CD8-positive, alpha-beta memory T cell (primary cell): ENCODE measurements at places on chromosomes 6 and 20.

DNA sequence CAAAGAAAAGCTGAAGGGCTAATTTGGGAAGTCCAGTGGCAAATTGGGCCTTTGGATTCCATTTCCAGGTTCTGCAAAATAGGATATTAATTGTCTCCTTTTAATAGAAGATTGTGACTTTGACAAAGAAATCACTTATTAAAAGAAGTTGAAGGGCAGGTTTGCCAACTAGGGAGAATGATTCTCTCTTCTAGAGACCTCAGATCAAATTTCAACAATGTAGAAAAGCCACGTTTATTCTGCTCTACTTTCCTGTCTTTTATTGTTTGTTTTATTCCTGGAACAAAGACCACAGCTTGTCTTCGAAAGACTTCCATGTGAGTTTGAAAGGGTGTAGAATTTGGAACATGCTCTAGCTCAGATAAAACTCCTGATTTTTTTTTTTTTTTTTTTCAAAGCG is 65.5 kb upstream of the PRL start:
- DNase-seq, result no peak

- peak; percentile 60 for DNase-seq
These were observed 43.4 kb downstream of the RALY start for GRCh38 chr20:34037121-34037520.

- DNase-seq, result no peak
These were observed 171.4 kb downstream of the SOX4 start for GRCh38 chr6:21764989-21765388.

- no peak for DNase-seq
These were observed 33.2 kb upstream of the MARCKS start for GRCh38 chr6:113823916-113824315.

DNA sequence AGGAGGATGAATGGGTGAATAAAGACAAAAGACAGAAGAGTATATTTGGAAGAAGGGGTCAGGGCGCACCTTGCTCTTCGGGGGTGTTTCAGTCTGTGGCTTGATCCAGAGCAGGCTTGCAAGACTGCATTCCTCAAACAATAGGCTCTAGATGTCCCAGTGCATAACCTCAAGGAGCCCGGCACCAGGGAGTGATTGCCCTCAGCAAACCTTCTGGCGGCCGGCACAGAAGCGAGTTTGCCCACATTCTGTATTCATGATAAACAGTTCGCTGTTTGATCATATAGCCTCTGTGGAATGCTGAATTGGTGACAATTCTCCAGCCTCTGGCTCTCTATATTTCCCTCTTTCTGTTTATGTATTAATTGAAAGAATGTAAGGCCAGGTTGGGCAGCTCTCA is 29.7 kb upstream of the HLA-DRB5 start:
- DNase-seq, result no peak

DNA sequence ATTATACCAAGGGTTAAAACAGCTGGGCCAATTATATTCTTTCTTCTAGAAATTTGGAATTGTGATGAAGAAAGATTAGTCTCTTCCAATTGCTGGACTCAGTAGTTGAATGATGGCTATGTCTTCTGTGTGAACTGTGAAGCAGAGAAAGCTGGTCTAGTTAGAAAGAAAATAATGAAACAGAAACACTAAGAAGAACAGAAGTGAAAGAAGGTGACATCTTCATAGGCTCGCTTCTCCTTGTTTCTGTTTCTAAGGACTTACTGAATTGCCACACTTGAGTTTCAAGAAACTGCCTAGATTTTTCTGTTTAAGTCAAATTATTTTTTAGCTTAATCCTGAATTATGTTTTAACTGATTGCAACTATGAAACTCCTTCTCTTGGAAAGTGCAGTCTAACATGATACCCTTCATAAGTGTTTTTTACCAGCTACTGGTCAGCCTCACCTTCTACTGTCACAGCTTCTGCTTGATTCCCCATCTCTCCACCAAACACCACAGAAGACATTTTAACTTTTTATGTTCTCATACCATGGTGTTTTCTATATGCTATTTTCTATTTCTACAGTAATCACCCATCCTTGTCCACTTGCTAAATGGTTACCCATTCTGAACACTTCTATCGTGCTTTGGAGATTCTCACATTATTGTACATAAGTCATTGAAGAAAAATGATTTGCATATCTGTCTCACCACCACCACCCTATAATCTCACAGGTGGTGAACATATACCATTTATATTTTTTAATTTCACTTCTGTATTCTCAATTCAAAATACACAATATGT is 268.8 kb downstream of the GRIK2 start:
- no peak for DNase-seq

GRCh38 chr6:45592991-45593390 is 215.3 kb upstream of the SUPT3H start:
- no peak for DNase-seq

- DNase-seq, result no peak
These were observed 123.6 kb upstream of the SLC35B3 start for GRCh38 chr6:8558953-8559352.

- no peak for DNase-seq
These were observed 31.6 kb upstream of the EPB41L1 start for GRCh38 chr20:36122931-36123288.

DNA sequence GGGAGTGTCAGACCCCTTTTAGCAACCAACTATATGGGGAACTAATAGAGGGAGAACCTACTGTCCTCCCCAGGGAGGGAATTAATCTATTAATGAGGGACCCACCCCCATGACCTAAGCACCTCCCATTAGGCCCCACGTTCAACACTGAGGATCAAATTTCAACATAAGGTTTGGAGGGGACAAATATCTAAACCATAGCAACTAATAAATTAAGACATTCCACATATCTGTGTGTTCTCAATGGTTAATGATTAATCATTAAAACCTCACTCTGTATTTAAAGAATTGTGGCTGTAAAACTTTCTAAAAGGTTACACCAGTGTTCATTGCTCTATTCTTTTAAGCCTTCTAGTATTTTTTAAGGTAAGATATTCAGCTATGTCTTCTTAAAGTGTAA is 500.4 kb upstream of the SULF2 start:
- DNase-seq, result no peak

GRCh38 chr6:13407709-13408695 is 79.4 kb downstream of the GFOD1 start:
- DNase-seq, result no peak

DNA sequence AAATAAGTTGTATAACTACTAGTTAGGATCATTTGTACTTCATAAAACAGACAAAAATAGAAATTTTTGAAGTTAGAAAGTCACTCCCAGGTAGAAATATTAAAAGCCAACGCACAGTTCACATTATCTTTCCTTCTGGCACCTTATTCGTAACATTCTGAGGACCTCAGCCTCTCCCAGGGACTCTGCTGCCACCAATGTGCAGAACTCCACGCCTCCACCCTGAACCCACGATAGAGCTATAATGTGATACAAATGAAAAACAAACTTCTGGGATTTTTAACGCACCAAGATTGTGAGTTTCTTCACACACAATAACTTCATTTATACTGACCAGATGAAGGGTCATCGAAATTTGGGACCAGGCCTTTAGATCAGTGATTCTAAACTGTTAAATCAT is 9.5 kb downstream of the BMP7 start:
- no peak for DNase-seq

- DNase-seq, result no peak
These were observed 26.4 kb downstream of the COX4I2 start for GRCh38 chr20:31663838-31664695.

- no peak for DNase-seq
These were observed 298.8 kb downstream of the ZNF217 start for GRCh38 chr20:53294804-53295203.

DNA sequence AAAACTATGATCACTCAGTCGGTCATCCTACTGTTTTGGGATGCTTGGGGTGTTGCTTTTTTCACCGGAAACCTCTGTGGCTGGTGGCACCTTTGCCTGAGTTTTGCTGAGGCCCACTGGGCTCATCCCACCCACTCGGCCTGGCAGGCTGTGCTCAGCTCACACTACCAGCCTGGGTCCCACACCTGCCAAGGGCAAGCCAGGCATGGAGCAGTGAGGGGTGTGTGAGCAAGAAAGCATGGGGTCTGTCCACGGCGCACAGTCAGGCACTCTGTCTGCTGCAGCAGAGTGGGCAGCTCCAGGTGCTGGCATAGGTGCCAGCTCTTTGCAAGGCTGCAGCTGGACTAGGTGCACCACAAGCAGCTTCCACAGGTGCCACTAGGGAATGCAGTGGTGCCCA is 91.7 kb downstream of the TBXT start:
- DNase-seq, result no peak

DNA sequence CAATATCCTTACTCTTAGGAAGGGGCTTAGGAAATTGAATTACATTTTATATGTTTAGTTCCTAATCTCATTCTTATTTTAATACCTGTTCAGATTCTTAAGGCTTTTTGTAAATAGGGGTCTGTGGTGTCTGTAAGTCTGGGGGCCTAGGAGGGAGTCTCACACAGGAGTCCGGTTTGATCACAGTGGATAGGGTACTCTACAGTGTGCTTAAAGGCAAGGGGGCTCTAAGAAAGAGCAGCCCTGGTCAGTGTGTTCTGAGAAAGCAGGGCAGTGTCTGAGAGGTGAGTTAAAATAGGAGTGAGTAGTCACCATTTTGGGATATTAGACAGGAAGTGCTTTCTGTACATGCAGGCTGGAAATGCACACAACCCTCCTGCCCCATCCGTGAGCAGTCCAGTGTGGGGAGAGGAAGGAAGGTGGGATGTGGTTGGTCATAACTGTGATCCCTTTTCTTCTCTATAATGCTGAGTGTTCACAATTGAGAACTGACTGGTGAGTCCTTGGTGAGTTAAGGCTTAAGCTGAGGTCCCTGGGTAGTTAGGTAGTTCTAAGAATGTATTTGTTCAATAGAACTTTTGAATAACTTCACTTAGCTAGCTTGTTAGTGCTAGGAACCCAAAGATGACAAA is 50.0 kb downstream of the CDKAL1 start:
- no peak for DNase-seq

- no peak for DNase-seq
These were observed 101.2 kb downstream of the SNAP25 start for GRCh38 chr20:10319855-10320254.

DNA sequence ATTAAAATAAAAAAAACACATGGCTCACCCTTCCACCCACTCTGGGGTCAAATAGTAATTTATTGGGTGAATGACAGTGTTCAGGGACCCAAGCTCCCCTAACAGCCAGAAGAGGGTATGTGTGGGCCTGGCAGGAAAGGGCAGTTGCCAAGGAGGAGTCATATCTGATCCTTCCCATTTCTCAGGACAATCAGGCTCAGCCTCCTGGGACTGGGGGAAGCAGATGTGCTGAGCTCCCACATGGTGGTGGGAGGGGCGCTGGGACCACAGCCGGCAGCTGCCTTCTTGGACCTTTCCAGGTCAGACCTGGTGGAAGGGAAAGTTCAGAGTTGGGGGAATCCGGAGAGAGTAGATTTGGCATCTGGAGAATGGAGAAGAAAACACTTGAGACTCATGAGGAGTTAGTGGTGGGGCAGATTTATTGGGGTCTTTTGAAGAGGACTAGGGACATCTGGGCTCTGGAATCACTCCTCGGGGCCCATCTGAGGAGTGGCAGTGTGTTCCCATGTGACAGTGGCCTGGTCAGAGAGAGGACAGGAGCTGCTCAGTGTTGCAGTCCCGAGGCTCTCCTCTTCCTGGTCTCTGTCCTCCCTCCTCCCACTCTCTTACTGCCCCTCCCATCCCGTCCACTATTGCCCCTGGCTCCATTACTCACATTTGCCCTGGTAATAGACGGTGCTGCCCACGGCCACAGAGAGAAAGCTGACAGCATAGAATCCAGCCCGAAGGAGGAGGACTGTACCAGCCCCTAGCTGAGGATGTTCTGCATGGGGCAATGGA is 3.0 kb downstream of the LST1 start:
- no peak for DNase-seq

GRCh38 chr20:58711266-58712051 is 18.9 kb downstream of the NPEPL1 start:
- DNase-seq, result no peak

DNA sequence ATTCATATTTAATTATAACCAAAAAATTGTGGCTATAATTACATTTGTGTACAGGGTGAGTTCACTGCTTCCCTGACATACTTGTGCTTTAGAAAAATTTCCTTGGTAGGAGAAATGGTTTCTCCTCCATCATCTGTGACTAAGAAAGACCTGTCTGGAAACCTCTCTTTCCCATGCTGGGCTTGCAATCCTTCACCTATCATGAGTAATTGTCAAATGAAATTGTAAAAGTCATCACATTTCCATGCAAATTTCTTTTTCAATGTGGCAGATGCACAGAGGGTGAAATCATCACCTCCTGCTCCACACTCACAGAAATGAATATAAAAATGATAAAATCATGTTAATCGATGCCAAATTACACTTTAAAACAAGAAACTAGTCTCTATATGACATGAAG is 1.5 kb upstream of the SIRPB1 start:
- no peak for DNase-seq

DNA sequence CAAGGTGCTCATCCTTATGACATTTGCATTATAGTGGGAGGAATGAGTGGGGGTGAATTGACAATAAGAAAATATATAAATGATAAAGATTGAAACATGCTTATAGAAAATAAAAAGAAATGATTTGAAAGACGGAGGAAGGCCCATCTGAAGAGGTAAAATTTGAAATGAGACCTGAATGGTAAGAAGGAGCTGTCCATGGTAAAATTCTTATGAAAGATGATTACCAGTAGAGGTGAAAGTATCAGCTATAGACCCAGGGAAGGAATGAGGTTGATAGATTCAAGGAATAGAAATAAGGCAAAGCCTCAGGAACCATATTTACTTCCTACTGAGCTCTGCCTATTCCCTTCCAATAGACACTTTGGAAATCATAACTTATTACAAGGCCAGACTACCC is 149.7 kb downstream of the HTR1B start:
- DNase-seq, result no peak

DNA sequence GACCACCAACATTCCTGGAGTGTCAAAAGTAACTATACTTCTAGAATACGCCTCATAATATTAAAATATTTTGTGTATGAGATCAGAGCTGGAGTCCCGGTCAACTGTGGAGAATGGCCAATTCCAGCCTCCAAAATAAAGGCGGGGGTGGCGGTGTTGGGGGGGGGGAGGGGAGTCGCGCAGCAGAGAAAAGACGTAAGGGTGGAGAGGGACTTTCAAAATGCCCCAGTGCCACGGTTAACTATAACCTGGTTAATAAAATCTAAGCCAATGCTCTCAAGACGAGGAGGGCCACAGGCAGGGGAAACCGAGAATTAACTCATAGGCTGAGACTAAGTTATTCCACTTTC is 1.3 kb downstream of the NUP153 start:
- no peak for DNase-seq

DNA sequence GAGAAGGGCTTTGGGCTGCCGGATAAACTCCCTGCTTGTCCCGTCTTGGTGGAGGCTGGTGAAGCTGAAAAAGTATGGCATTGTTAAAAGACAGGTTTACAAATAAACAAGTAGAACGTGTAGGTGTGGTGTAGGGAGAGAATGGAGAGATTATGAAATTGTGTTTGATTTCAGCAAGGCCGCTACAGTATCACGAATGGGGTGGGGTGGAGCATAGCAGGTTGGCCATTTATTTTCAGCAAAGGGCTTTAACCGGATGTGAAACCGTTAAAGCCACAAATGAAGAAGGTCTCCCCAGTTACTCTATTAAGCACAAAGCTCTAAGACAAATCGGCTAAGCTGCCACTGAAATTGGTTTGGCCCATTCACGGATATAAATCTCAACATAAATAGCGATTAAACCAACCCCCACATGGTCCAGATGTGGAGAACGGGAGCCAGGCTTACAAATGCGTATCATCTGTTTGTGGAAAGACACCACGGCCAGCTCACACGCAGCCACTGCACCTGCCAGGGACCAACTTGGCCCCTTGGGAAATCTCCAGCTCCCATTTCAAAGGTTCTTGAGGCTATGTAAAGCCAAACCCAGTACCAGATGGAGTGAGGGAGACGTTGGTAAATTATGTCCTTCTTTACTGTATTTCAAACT is 94.0 kb downstream of the ZMYND8 start:
- no peak for DNase-seq
